ENCODE measurements at places on chromosomes 1 and 21.

DNA sequence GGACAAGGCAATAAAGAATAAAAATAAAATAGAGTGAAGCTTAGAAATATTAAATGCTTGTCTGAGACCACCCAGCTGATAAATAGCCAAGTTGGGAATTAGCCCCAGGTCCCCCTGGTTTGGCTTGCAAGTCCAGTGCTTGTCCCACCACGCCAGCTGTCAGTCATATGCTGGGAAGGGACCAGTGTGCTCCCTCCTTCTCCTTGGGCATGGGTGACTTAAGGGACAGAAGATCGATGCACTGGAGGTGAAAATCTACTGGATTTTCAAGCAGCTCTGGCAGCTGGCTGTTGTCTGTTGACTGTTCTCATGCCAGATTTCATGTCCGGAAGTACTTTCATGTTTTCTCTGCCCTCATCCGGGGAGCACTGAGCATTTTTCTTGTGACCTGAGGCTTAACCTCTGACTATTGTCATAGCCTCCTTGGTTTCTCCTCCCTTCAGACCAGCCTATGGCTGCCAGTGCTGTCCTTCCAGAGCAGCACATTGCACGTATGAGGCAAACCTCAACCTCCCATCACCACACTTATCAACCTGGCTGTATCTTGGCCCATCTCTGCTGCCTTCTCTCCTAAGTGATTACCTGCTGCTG, 12.4 kb downstream of the LMOD1 start:
- DNase-seq: peak; percentile 31

- DNase-seq: no peak
These were observed 95.8 kb downstream of the PSMG1 start for GRCh38 chr21:39087238-39088030.

DNA sequence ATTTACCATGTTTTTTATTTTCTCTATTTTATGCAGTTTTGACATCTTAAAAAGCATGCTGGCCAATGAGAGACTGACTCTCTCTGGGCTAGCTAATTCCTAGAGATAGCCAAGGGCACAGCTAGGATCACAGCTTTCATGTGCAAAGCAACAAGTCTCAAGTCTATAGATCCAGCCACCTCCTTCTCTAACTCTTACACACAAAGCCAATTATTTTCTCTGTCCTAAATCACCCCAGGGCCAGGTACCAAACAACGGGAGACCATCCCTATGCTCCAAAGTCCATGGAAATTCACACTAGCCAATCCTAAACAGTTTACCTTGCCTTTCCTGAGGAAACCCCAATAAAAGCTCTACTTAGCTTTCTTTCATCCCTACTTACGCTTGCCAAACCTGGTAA, 38.0 kb downstream of the ARHGAP29 start:
- no peak for DNase-seq

GRCh38 chr1:187734427-187734826, 905.7 kb downstream of the PLA2G4A start:
- no peak for DNase-seq

GRCh38 chr1:221886743-221887414, 145.0 kb upstream of the DUSP10 start:
- DNase-seq: peak; percentile 93

DNA sequence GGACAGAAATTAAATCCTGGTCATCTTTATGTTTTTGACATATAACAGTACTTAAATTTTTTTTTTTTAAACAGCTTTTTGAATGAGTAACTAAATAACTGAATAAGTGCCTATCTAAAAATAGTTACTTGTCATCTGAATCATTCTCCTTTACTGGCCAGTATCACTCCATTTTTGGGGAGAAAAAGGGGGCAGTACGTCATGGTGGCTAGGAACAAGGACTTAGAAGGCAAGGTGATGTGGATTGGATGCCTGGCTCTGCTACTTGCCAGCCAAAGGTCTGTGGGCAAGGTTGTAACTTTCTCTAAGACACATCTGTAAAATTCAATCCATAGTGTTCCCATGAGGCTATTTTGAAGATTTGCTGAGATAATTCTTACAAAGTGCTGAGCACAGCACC, 220.4 kb upstream of the DEPDC1 start:
- no peak for DNase-seq

DNA sequence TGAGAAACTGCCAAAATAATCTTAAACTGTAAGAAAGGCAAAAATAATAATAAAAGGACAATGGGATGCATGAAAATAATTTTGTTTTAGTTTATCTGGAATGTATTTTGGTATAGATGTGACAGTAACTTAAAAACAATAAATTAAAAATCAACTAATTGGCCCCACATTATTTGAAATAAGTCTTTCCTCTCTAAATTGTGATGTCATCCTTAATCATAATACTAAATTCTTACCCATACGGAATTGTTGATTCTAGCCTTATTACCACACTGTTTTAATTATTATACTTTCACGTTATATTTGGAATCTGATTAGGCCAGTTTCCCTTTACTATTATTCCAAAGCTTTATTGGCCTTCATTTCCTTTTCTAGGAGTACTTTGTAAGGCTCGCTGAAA, 7.7 kb downstream of the DESI2 start:
- no peak for DNase-seq

DNA sequence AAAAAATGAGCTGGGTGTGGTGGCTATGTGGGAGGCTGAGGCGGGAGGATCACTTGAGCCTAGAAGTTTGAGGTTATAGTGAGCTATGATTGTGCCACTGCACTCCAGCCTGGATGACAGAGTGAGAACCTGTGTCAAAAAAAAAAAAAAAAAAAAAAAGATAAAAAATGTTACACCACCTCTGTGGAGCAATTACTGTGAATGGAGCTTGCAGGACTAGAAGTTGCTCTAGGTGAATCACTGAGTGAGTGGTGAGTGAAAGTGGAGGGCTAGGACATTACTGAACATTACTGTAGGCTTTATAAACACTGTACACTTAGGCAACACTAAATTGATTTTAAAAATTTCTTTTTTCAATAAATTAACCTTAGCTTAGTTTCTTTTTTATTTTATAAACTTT, 21.9 kb downstream of the TLCD4 start:
- DNase-seq: no peak

- no peak for DNase-seq
These were observed 227.0 kb upstream of the B3GALT2 start for GRCh38 chr1:193413376-193413775.

- DNase-seq: no peak
These were observed 8.3 kb downstream of the RHOC start for GRCh38 chr1:112698366-112699310.

- DNase-seq: peak; percentile 20
These were observed 38.3 kb upstream of the CLCA4 start for GRCh38 chr1:86508583-86508969.

GRCh38 chr1:169538998-169539871, 47.0 kb downstream of the F5 start:
- peak; percentile 69 for DNase-seq

GRCh38 chr1:225539069-225539468, 111.2 kb upstream of the LBR start:
- no peak for DNase-seq

- peak; percentile 5 for DNase-seq
These were observed 101.3 kb downstream of the PRRX1 start for GRCh38 chr1:170765279-170765678.

DNA sequence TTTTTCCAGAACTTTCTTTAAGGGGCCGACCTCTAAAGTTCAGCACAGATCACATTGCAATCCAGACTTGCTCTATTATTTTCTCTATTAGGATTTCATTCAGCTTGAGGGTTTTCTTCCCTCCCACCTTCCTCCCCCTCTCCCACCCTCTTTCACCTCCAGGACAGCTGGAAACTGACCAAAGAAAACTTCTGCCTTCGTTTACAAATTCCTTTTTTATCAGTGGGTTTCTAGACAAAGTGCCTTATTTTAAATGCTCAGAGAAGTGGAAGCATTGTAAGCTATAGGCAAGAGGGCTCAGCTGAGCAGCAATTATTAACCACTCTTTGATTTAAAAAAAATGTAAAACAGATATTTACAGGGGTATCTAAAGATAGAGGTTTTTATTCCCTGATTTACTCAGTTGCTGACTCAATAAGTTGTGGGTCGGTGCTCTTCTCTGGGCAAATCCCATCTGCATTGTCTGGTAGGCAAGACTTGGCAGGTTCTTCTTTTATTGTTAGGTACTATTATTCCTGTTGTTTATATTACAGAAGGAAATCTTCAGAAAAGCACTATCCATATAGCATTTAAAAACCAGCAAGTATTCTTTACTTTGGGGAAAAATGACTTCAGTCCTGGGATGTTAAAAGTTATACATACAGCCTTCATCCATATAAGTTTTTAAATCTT, 277.0 kb upstream of the C1orf105 start:
- peak; percentile 88 for DNase-seq

GRCh38 chr1:39106801-39107327, 80.7 kb downstream of the NDUFS5 start:
- no peak for DNase-seq

GRCh38 chr1:203244776-203245175, 15.3 kb upstream of the CHIT1 start:
- no peak for DNase-seq

DNA sequence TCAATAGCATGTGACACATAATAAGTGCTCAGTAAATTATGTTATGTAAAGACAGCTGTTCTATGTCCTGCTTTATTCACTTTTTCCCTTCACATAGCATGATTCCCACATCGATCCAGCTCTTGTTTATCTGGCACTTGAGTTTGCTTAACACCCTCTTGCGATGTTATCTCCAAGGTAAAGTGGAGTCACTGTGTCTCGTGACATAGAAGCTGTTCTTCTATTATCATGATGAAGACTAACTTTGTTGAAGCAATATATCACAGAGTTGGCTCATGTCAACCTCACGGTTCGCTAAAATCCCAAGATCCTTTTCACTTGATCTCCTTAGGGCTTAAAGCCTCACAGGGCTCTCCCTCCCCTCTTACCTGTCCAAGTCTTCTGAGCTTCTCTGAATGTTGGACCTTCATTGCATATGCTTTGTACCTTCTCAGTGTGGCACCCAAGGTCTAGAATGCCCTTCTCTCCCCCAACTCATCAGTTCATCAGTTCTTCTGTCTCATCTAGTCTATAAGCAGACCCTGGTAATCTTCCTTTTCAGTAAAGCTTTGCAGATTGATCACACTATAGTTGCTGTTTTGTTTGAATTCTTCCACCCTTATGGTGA, 38.0 kb downstream of the PLXNA2 start:
- DNase-seq: no peak

- DNase-seq: no peak
These were observed 4.6 kb downstream of the IVL start for GRCh38 chr1:152912900-152913299.

- DNase-seq: no peak
These were observed 18.6 kb upstream of the BCL10 start for GRCh38 chr1:85295006-85295431.

GRCh38 chr1:183471743-183472487, 384 bp upstream of the SMG7 start:
- DNase-seq: peak; percentile 99

GRCh38 chr1:235864469-235864868, 2.2 kb downstream of the LYST start:
- DNase-seq: no peak

- DNase-seq: no peak
These were observed 30.3 kb upstream of the RGS16 start for GRCh38 chr1:182634306-182635072.

DNA sequence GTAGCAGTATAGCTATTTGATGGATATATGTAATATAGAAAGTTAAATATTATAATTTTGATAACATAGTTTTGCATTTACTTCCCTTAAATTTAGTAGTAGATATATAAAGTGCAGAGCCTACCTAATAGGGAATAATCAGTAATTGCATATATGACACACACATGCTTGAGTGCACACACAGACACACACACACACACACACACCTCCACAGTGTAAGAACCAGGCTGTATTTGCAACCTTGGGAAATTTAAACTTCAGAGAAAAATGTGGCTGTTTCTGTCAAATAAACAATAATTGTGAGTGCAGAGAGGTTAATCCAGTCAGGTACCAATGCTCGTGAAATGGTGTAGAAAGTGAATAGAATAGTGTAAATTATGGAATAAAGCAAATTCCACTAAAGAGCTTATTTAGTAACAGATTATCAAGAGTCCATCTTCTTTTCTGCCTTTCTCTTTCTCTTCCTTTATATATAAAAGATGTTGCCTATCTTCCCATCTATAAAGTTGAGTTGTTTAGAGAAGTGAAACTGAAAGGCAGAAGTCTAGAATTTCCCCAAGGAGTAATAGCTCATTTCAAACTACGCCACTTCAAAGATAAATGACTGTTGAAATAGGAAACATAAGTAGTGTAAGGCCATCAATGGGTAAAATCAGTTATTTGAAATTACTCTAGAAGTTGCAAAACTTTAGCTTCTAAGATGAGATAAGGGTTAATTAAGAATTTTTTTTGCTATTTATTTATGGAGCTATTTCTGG, 273.7 kb downstream of the SRGAP2C start:
- DNase-seq: no peak

- no peak for DNase-seq
These were observed 226.5 kb downstream of the PTPRC start for GRCh38 chr1:198865319-198865718.

DNA sequence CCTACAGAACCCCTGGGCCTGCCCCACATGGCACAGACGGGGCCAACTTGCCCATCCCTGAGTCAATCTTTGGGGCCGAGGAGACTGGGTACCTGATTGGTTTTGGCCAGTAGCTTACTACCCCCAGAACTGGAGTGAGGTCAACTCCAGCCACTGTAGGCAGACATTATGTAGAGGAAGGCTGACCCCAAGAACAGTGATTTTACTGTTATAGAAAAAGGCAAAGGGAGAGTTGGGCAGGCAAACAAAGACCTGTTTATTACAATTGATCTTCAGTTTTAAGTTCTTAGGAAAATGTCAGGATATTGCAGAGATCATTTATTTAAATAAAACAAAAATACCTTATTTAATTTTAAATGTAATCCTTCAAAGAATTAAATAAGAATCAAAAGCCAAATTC, 653.8 kb downstream of the NPHP4 start:
- DNase-seq: no peak

- no peak for DNase-seq
These were observed 6.4 kb downstream of the C1orf116 start for GRCh38 chr1:207026104-207026534.

DNA sequence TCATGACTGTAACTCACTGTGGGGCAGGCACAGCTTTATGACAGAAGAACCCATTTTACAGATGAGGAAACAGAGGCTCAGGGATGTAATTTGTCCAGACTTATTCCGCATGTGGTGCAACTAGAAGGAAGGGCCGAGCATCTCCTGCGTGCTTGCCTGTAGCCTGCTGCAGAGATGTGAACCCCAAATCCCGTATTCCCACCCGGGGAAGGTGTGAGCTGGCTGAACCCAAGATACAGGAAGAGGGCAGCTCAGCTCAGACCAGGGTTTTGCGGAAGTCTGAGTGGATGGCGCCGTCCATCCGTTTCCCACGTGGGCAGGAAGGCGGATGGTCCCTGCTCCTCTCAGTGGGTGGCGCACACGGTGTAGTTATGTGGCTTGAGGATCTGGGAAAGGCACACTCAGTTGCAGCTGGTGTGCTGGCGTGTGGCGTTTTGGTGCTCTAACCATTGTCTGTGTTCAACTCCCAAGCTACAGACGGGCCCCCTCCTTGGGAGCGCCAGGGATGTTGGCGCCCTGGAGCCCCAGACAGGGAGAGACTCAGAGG, 1.2 kb downstream of the CROCC start:
- no peak for DNase-seq

Data from fibroblast of skin of scalp (primary cell).